ENCODE measurements at places on chromosomes 4 and X.

- no peak for DNase-seq
Observed at GRCh38 chr4:5787311-5787710, 76.3 kb downstream of the EVC start.

- DNase-seq: peak; percentile 58
Observed at GRCh38 chr4:173333658-173334084, 487 bp downstream of the HMGB2 start.

DNA sequence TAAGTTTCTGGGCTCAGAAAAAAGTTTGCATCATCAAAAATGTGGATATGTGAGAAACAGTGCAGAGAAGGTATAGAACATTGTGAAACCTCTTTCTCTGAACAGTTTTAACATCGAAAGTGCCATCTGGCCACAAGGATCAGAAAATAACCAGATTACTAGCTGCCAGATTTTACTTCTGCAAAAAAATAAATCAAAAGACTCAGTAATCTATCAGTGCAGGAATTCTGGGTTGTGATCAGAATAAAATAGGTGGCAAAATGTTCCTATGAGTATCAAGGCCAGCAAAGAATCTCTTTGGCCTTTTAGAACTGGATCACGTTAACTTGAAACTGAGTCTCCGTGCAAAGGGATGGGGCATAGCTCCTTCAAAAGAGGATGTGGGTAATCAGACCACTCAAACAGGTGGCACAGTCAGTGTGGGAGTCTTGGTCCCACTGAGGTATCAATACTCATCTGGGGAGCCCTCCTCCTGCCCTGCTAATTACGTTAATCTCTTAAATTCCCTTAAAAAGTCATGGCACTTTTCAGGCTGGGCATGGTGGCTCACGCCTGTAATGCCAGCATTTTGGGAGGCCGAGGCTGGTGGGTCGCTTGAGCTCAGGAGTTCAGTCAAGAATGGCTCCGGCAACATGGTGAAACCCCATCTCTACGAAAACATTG is 26.7 kb upstream of the RBM47 start:
- no peak for DNase-seq

GRCh38 chr4:95267081-95267480 is 281.7 kb downstream of the UNC5C start:
- DNase-seq: no peak

GRCh38 chr4:184388106-184388505 is 86.2 kb downstream of the IRF2 start:
- DNase-seq: no peak

DNA sequence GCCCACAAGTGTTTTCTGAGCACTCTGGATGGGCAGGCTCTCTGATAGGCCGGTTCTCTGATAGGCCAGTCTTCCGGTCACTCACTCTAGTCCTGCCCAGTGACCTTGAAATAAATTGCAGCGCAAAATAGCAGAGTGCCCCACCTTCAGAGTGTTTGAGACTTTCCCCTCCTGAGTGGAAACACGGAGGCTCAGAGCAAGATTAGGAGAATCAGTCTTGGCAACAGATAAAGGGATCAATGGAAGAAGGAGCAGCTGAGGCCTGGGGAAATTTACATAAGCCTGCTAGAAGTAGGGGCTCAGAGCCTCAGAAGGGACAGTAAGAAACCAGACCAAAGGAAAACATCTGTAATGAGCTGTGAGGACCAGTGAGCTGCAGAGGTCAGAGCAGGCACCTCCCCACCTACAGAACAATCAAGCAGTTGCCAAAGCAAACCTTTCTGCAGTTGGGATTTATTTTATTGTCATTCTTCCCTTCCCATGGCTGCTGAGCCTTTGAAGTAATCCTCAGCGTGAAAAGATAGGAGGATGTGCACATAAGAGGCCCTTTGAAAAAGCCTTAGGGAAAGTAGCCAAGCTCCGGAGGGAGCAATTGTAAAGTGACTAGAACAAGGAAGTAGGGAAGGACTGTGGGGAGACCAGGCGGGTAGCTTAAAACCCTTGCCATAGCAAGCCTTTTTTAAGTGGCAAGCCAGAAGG is 89.1 kb upstream of the TSPAN5 start:
- no peak for DNase-seq

DNA sequence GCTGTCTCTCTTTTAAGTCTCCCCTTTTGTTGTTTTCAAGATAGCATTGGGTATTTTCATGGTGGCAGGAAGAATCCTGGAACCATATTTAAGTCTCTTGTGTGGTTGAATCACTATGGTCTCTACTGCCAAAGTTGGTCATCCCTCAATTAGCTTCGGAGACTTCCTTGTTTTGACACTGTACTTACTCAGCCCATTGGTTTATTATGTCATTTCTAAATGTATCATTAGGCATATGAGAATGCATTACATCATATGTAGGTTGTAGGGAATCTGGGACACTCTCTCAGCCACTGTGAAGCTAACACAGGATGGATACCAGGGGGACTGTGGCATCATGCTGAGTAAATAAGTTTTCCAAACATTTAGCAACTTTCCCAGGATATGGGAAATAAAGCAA is 211.8 kb downstream of the DTHD1 start:
- DNase-seq: no peak

GRCh38 chrX:46710927-46711623 is 47.8 kb downstream of the SLC9A7 start:
- DNase-seq: no peak

GRCh38 chr4:185713272-185713671 is 98.7 kb downstream of the SORBS2 start:
- no peak for DNase-seq

- no peak for DNase-seq
Observed at GRCh38 chrX:50469206-50469605, 1.4 kb downstream of the DGKK start.

GRCh38 chrX:51316271-51316670 is 16.4 kb upstream of the NUDT10 start:
- no peak for DNase-seq

DNA sequence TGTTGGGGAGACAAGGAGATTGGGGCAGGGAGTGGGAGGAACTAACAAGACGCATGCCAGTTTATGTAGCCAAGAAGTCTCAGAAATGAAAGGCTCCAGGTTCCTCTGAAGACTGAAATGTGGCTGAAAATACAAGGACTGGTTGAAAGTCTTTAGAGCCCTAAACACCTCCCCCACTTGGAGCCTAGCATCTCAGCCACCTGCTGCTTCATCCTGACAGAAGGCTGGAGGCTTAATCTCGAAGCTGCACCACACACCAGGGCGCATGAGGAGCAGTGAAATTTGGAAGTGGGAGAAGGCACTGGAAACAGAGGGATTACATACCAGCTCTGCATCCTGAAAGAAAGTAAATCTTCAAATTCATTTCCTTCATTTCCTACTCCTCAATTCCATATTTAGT is 160.7 kb upstream of the FTHL17 start:
- DNase-seq: peak; percentile 3

DNA sequence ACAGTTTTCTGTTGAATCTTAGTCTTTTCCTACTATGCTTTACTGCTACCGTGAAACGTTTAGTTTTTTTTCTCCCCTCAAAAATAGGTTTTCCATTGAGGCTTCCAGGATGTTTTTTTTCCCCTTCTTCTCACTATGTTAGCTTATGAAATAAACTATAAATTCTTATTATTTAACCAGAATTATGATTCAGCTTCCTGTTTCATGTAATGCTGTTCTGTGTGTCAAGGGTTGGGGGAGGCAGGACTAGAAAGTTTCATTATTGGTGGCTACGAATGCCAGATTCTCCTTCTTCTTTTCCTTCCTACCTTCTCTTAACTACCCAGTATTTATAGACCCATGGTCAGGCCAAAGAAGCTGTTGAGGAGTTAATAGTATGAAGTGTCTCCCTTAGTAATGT is 11.8 kb downstream of the CLCN5 start:
- no peak for DNase-seq

DNA sequence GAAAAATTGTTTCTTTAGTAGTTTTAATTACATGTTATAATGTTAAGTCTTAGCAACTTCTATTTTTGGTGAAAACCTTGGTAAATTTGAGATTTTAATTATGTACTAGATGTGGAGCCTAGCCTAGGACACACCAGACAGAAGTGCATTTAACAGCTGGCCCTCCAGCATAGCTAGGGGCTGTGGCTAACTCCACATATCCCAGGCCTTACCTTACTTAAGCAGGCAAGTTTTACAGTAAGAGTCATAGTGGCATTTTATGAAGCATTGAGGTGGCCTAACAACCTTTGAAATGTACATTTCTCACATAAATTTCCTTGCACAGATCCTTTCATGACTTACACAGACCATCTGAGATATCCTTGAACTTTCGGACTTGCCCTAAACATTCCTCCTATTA is 71.6 kb upstream of the C4orf54 start:
- DNase-seq: no peak

DNA sequence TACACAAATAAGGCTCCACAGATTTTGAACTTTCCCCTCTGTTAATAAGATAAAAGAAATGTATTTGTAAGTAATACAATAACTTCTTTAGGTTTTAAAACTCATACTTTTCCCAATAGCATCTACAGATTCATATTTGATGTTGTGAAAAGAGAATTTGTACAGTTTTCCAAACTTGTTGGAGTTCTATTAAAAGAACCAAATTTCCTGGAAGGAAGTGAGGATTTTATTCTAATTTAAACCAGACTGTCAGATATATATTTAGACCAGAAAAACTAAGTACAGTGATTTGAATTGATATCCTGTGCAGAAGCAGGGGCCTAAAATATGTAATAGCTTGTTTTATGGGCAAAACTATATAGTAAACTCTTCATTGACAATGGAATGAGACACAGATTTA is 53.7 kb downstream of the NAA11 start:
- DNase-seq: no peak

DNA sequence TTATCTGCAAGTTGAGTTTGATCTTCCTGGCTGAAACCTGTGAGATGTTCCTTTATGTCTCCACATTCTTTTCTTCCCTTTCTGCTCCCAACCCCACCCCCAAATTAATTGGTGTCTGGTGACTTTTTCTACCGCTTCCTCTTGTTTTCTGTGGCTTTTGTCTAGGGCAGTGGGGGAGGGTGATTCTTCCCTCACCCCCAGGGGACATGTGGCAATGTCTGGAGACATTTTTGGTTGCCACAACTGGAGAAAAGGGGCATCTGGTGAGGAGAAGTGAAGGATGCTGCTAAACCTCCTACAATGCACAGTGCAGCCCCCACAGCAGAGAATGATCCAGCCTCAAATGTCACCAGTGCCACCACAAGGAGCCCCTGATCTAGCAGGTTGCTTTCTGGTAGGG is 152.9 kb downstream of the NHS start:
- DNase-seq: no peak

DNA sequence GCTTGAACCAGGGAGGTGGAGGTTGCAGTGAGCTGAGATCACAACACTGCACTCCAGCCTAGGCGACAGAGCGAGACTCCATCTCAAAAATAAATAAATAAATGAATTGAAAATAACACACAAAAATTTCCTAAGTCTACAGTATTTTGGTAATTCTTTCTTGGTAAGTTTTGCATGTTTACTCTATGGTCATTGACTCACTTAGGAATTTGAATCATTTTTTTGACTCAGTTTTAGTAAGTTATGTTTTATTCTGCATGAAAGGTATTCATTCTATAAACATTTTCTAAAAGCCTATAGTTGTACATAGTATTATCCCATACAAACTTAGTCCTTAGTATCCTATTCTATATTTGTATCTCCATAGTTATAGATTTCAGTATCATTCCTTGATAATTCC is 772.9 kb upstream of the SLIT2 start:
- no peak for DNase-seq

DNA sequence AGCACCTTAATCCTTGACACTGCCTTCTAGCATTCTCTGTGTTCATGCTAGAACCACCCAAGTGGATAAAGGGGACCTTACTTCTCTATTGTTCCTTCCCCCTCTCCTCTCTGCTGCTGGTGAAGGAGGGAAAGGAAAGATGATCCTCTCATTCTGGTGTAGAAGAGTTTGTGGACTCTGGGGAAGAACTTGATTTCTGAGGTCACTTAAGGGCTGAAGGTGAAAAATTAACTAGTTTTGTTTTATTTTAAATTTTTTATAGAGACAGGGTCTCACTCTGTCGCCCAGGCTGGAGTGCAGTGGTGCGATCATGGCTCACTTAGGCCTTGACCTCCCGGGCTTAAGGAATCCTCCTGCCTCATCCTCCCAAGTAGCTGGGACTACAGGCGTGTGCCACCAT is 29.8 kb downstream of the SMS start:
- no peak for DNase-seq

DNA sequence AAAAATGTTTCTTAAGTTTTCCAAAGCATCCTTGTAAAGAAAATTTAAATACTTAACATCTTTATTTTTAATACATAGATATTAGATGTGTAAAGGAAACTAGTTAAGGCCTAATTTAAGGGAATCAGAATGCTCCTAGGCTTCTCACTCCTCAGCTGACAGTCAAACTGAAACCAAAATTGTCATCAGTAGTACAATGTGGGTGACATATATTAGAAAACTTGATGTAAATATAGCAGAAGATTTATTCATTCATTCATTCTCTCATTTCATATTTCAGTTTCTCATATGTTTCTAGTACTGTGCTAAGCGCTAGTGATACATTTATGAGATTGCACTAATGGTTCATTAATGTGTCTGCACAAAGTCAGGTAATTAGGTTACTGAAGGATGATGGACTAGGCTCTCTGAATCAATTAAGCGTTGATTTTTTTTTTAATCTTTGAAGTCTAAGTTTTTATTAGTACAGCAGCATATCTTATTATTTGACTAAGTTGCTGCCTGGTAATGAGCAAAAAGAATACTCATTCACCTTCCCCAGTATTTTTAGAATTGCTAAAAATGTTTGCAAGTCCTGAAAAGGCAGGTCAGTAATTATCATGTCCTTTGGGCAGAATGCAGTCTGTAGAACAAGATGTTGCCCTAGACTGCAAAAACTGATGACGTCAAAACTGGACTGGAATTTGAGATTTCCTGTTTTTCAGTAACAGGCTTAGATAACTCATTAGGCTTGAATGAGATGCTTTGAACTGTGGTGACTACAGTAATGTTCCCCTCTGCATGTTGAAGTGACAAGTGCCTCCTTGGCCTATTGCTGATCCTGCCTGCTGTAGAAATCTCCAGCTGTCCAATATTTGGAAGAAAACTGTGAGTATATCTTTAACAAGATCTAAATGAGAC is 128.7 kb downstream of the ARHGAP24 start:
- no peak for DNase-seq

- no peak for DNase-seq
Observed at GRCh38 chr4:150681063-150681462, 99.1 kb downstream of the MAB21L2 start.

DNA sequence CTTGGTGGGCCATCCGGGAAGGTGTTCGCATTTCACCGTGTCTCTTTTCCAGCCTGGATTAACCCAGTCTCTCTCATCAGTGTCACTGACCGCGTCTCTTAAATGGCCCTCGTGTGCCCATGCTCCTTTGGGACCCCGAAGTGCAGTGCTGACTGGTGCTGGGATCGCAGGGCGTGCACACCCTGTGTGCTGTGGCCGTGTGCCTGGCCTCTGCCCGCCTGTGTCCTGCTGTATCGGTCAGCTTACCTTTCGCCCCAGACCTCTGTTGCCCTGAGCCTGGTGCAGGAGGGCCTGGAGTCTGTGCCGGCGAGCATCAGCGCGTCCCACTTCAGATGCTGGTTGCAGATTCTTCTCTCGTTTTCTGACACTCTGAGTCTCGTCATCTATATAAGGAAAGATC is 68.3 kb upstream of the HGFAC start:
- no peak for DNase-seq

Data from C1 segment of cervical spinal cord (tissue), 14 donors.